Adrenal gland (tissue), 19 donors: ENCODE measurements at places on chromosomes 3 and 15. TPM values are rescaled to one million over a fixed set of nuclear protein-coding genes. Genes with fewer than 3 reads are reported as not detected.

SV2B gene
- 4.7 TPM for total RNA-seq

ACAN gene
- 0.41 TPM for total RNA-seq

PLSCR5 gene
- total RNA-seq: not detected

MYLK gene
- 124 TPM for total RNA-seq

DNA sequence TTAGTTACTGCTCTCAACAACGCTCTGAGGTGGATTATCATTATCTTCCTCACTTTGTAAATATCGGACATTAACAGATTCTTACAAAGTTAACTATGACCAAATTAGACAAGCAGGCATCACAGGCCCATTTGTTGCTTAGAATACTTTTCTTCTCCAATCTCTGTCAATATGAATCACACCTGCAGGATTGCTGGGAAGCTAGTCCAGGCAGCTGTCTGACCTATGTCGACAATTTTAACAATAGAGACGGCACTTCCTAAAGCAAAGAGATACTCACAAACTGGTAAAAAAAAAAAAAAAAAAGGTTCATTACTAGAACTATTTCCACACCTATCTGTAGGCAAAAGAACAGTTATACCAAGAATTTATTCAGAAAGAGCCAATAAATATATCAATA is 85.3 kb downstream of the DPH6 start:
- no peak for DNase-seq

- DNase-seq: no peak
These were observed 23.6 kb downstream of the DCLK3 start for GRCh38 chr3:36740787-36741186.

DNA sequence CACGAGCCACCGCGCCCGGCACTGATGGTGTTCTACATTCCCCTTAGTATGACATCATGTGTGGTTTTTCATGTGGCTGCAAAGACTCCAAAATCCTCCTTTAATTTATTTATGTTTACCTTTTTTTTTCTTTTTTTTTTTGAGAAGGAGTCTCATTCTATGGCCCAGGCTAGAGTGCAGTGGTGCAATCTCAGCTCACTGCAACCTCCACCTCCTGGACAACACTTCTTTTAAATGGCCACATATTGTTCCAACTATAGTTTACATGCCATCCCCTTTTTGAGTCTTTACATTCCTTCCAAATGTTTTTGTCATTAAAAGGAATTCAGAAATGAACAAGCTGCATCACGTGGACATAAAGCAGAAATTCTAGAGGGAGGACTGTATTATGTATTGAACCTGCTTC is 10.3 kb upstream of the CDV3 start:
- no peak for DNase-seq

DNA sequence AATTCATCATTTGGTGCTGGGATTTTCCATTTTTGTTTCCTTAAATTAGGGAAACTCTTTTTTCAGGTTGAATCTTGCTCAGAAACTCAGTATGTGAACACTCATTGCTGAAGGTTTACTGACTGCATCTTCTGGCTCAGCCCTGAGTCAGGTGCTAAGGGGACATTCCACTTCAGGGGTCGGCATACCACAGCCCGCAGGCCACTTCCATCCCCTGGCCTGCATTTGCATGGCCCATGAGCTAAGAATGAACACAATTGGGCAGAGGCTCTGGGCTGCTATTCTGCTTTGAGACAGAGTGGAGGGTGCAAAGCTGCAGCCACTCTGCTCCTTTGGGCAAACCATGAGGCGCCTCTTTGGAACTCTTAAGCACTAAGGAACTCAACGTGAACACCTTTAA is 165.0 kb downstream of the FEZF2 start:
- no peak for DNase-seq

DNA sequence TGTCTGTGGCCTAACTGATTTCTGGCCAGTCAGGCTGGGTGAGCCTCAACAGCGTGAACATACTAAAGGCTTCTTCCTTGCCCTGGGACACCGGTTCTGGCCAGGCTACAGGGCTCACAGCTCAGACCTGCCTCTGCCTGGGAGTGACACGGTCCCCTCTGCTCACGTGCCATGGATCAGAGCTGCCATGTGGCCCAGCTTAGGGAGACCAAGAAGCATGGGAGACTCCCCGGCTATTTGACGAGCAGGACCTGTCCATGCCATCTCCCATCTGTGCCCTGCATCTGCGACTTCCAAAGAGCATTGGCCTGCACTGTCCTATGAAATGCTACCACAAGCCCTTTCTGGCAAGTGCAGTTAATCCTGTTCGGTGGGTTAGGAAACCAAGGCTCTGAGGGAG is 57.4 kb downstream of the APBA2 start:
- no peak for DNase-seq

DNA sequence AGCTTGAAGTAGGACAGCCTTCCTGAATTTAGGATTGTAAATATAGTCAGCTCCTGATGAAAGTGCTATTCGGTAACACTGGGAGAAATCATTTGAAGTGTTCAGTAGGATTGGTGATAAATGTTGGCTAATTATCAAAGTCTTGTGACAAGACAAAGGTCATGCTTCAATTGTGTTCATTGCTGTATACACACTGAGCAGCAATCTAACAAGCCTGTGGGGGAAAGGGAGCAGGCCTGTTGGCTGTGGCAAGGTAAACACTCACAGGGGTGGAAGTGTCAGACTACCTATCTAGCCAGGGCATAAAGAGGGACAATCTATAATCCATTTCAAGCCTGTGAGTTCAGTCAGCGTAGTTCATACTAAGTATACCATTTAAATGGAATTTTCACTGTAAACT is 111.0 kb upstream of the MANF start:
- DNase-seq: no peak

GRCh38 chr3:171157286-171157685 is 130.8 kb upstream of the SLC2A2 start:
- peak; percentile 40 for DNase-seq

- no peak for DNase-seq
These were observed 9.4 kb upstream of the MED12L start for GRCh38 chr3:151075869-151076562.

GRCh38 chr3:135106445-135106844 is 311.4 kb downstream of the EPHB1 start:
- no peak for DNase-seq

- peak; percentile 96 for DNase-seq
These were observed at the start of gene FMN1 for GRCh38 chr15:33194704-33195670. Gene FMN1, minus strand, starts transcription at chr15:33194714. Its CDS starts 39,800 bp downstream, at chr15:33154914.

DNA sequence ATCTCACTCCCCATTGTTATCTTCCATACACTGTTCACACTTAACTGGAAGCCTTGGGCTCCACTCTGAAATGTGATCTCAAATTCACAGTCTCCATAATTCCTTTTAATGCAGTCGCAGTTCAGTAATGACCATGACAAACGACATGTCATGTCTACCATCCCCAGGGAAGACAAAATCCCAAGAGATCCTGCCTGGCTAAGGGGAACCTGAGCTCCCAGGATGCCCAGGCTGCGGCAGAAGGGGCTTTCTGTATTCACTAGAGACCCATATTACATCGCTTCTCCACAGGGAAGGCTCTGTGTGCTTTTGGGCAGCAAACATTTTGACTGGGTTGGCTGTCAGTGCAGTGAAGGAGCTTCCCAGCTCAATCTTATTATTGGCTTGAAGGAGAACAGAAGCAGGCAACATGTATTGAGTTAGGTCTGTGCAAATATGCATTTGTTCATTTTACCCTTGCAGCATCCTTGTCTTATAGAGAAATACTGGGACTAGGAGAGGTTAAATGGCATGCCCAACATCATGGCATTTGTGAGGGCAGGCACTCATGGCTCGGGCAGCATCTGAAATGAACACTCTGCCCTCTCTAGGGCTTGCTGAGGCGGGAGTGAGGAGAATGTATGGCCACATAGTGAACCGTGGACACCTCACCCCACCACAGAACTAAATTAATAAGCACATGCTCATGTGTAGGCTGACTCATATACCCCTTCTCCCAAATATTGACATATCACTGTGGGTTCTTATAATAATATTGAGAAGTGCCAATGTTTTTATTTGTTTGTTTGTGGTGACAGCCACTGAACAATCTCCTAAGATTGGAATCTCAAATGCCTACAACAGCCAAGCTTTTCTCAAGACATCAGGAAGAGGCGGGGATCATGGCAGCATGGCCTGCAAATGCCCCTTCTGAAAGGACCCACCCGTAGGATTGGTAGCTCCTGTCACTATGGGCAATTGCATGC is 141.6 kb upstream of the FOXB1 start:
- no peak for DNase-seq

DNA sequence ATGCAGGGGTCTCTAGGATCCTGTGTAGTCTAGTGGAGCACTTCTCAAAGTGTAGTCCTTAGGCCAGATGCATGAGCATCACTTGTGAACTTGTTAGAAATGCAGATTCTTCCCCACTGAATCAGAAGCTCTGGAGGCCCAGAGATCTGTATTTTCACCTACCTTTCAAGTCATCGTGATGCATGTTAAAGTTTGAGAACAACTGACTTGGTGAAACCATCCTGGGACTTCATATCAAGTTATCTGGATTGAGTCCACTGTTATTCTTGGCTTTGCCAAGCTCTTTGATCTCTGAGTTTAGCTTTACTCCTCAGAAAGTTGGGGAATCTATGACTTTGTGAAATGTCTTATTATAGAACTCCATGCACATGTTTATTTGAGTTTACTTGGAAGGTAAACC is 78.5 kb downstream of the ARNT2 start:
- DNase-seq: no peak

DNA sequence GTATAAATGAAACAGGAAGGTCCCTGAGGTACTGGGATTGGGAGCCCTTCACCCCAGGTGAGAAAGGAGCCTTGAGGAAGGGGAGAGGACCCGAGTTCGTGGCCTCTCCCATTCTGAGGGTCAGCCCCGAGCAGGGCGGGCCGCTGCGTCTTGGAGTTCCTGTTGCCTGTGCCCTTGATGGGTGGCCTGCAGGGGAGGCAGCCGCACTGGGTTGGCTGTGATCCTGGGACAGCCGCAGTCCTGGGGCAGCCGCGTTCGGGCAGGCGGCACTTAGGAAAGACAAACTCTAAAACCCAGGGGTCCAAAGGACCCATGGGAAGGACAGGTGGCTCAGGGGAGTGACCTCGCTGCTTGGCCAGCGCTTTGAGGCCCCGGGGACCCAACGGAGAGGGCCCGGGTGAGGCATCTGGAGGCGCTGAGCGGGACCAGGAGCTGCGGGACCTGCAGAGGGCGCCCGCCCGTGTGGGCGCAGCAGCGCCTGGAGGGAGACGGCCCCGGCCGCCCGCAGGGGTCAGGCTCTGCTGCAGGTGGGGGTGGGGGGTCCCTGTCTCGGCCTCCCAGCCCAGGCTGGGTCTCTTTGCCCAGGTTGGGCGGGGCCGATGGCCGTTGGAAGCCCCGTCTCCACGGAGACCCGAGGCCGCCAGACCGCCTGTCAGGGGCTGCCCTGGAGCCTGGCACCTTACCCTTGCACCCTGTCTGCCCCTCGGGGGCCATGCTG is 65.1 kb downstream of the HMCES start:
- peak; percentile 36 for DNase-seq

DNA sequence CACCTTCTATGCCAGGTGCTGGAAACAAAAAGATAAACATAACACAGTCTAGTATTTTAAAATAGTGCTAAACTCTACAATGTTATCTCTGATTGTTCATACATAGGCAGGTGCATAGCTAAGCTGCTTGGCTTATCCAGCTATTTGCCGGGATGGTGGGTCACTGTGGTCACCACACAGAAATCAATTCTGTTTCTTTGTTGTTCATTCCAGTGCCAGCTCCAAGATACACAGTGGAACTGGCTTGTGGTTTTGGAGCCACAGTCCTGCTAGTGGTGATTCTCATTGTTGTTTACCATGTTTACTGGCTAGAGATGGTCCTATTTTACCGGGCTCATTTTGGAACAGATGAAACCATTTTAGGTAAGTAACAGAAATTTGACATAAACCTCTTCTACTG is 130.2 kb downstream of the IL1RAP start:
- DNase-seq: no peak

GRCh38 chr15:89179966-89180875 is 41.2 kb downstream of the RLBP1 start:
- no peak for DNase-seq

DNA sequence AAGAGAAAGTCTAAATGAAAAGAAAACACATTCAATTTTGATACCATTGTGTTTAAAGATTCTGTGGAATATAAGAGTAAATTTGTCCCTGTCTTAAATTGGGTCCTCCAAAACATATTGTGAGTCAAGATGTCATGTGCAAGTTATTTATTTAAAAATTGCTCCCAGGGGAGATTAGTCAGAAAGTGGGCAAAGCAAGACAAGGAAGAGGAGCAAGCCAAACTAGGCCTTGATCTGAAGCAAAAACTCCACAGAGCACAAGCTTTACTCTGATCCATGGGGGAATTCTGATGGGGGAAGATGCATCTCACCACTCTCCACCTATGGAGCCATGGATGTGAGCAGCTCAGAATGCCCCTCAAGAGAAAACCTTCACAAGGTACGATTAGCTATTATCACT is 342.8 kb upstream of the IL12A start:
- no peak for DNase-seq

DNA sequence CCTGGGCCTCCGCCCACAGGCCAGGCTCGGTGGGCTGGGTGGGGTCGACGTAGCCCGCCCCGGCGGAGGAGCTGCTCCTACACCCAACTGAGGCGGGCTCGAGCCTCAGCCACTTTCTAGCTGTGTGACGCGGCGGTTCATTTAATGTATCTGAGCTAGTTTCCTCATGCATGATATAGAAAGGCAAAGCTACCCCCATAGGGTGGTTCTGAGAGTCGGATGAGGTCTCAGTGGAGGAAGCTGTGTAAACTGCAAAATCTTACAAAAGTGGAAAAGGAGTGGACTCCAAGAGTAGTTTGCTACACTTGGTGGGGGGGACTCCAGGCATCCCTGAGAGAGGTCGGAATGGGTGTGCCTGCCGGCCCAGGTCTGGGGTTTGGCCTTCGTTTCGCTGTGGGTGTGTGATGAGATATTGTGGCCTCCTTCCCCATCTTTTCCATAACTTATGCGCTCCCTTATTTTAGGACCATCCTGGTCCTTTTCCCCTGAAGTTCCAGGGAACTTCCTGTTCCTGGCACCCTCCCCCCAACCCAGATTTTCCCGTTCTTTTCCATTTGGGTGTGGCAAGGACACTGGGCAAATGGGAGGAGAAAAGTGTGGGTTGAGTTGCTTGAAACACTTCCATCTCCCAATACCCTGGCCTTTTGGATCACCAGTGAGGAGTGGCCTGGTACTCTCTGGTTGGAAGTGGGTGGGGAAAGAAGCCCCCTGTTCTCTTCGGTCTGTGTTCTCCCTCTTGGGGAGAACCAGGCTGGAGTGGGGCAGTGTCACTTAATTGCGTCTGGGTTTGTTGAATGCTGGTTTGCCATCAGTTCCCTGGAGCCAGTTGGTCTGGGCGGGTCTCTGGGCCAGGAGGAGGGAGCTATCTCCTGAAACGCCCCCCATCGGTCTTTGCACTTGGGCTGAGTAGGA is 1.1 kb downstream of the PDIA5 start:
- no peak for DNase-seq

DNA sequence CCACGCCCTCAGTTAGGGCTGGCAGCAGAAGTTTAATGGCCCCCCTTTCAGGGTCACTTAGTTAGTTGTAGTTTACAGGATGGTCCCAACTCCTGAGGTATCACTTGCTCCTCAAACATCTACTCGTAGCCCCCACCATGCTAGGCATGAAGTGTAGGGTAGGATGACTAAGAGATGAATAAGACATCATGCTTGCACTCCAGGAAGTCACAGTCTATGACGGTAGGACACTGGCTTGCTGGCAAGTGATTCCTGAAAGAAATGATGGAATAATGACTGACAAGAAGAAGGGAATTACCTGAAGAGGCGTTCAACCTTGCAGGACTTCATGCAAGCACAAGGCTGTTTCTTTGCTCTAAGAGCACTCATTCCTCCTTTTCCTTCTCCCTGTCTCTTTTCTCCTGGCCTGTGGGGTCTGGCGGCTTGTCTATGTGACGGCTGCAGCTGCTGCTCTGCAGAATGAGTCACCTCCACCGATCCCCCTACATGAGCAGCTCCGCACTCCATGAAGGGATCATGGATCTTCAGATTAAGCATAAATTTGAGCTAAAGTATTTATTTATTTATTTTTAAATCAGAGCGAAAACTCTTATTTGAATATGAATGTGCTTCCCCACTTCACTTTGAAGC is 82.9 kb upstream of the BOC start:
- no peak for DNase-seq
